ENCODE measurements at places on chromosomes 13 and 19.

- DNase-seq = no peak
These were observed 96.3 kb upstream of the FNDC3A start for GRCh38 chr13:48879432-48879831.

DNA sequence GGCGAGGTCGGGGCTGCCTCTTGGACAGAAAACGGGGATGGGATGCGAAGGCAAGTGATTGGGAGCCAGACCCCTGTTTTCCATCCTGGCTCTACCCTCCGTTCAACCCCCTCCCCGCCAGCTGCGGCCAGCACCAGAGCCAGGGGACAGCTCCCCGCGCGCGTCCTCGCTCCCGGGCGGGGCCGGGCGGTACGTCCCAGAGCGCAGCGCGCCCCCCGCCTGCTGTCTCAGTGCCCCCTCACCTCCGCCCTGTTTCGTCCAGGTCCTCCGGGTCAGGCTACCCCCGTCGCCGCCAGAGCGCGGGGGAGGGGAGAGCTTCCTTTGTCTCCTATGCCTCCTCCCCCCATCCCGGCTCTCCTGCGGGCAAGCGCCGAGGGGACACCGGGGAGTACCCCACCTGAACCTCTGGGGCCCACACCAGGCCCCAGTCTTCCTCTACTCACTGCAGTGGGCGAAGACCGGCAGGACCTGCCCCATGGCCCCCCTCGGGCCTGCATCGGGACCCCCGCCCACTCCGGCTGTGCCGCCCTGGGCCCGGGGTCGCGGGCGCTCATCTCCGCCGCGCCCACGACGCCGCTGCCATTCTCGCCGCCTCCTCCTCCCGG, 396 bp downstream of the RTN2 start:
- DNase-seq = peak; percentile 83

- DNase-seq = no peak
These were observed 91.7 kb downstream of the HSPH1 start for GRCh38 chr13:31069808-31070534.

DNA sequence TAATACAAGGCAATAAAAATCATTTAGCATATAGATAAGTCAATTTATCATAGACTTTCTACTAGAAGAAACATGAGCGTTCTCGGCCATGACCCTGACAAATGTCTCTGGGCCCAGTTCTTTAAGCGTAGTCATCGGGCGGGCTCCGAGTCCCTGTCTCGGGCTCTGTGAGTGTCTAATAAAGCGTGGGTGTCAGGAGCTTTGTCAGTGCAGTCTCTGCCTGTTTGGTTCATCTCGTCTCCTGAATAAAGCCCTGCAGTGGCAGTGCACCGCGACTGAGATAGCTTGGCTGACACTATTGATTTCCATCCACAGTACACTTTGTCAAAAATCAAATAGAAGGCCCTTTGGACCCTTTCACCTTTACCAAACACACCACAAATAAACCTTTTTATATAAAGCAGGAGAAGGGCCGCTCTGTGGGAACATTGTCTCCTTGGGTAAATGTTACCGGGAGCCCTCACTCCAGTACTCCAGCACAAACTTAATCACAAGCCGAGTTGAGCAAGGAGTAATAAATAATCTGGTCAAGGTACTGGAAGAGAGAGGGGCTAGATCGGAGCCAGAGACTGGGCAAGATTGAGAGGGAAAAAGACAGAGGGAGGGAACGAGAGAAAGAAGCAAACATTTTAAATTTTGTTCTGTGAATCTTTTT, 368.2 kb upstream of the TSHZ3 start:
- DNase-seq = no peak

- peak; percentile 11 for DNase-seq
These were observed 52.7 kb downstream of the TSC22D1 start for GRCh38 chr13:44523146-44524015.

DNA sequence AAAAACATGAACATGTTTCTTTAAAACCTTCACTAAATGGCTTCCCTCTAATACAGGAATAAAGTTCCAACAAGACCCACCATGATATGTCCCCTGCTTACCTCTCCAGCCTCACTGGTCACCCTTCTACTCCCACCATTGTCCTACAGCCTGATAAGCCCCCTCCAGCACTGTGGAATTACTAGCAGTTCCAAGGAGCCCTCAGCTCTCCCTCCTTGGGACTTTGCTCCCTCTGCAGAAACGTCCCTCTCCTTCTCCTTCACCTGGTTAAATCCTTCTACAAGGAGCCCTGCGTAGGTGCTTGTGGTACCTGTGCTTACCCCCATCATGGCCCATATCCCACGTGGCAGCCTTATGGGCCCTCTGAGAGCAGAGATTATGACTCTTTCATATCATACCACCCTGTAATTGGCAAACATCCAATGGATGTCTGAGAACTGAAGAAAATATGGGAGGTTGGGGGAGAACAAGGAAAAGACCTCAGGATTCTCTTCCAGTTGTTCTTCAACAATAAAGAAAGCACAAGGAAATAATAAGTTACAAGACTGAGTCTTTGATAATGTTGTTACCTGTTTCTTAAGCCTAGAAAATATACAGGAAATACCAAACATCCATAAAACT, 26.1 kb upstream of the DOCK9 start:
- no peak for DNase-seq

- DNase-seq = no peak
These were observed 7.1 kb upstream of the ICAM3 start for GRCh38 chr19:10346509-10346908.

GRCh38 chr19:18915639-18916038, 3.5 kb downstream of the COPE start:
- no peak for DNase-seq

- no peak for DNase-seq
These were observed 35.9 kb downstream of the RAB20 start for GRCh38 chr13:110525328-110526319.

- DNase-seq = no peak
These were observed 333.2 kb downstream of the MYO16 start for GRCh38 chr13:108962654-108963053.

DNA sequence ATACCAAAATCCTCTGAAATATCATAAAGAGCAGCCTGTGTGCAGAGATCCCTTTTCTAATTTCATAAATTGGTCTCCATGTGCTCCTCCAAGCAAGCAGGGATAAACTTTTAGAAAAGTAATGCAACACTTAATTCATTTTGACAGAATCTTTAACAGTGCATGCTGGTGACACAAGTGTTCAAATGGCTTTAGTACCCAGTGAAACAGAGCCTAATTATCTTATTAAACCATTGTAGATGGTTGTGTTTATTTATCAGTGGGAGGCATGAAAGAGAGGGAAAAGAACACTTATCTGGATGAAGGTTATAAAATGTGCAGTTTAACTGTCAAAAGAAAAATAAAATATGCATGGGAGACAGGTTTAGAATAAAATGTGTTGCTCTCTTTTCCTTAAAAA, 945.0 kb upstream of the PCDH20 start:
- no peak for DNase-seq

DNA sequence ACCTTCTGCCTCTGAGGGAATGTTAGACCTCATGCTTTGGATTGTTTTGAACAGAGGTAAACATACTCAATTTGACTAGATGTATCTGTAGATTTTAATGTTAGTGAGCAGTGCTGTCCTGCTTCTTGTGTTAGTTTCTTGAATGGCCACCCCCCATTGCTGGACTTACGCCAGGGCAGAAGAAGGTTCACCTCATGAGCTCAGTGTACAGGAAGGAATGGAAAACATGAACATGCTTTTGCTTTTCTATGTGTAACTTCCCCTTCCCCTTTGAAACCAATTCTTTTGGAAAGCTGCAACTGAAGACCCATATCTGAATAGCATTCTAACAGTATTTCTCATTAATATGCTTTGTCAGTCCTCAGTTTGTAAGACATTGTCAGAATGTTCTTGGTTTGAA, 32.3 kb downstream of the WASF3 start:
- DNase-seq = no peak

GRCh38 chr13:100266026-100266425, 177.1 kb downstream of the PCCA start:
- no peak for DNase-seq

DNA sequence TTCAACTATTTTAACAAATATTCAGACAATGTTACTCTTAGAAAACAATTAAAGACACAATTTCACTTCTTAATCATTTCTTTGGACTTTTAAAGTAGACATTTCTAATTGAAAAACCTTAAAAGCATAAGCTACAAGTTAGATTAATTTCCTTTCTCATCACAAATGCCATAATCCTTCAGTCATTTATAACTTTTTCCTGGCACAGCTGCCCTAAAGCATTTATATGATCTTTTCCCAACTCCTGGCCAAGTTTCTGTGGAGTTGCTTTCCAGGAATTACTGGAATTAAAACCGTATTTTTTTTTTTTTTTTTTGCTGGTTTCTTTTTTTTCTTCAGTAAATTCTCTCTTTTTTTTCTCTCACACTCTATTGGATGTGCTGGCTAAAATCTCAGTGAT, 615.9 kb downstream of the TBC1D4 start:
- DNase-seq = no peak

DNA sequence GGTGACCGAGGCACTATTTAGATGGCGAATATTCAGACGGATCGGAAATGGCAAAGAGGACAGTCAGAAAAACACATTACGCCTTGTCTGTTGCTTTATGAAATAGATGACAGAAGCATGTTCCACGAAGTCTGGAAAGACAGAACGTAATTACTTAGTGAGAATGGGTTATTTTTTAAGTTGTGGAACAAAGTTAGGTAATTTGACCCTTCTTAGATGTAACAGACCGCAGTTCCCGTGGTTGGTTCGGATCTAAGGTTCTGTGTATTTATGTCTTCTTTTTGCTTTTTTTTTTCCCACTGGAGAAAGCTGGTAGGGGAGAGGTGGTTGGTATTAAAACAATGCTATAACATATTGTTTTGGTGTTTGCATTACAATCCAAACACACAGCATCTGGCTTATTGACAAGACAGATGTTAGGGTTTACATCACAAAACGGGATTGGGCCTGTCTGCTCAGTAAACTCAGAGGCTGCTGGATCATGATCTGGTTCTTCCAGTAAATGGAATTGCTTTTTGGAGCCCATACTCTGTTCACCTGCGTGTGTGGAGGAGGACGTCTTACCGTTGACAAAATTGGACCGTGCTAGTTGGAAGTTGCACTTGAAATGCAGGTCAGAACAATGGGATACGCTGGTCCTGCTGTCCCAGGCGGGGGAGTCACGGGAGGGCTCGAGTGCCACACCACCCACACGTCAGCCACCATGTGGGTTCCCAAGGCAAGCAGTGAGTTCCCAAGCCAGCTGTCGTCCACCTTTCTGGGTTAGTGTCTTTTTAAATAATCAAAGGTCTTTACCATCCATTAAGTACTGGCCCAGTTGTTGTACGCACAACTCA, 13.8 kb downstream of the ATP11A start:
- DNase-seq = no peak

DNA sequence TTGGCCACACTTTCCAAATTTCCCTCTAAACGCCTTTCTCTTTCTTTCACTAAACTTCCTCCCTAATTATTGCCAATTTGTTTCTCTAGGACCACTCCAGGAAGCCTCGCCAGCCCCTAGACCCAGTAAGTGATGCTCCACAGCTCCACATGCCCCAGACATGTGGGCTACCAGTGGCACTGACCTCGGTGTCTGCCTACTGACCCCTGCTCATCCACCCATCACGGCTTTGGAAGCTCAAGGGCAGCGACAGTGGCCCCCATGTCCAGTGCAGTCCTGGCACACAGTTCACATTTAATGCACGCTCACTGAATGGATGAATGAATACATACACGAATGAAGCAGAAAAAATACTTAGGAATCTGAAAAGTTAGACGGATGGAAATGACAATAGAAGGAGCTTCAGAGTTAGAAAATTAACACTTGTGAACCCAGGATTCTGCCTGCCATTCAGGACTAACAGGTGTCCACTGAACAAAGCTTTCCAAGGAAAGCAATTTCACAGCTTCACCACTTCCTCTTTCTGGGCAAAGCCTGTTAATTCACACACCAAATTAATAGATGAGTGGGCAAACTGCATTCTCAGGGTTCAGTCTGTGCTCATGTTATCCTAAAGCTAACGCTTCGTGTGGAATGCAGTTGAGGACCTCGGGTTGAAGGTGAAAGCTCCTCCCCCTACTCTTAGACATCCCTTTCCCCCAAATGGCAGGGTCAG, 50.9 kb downstream of the CCDC70 start:
- DNase-seq = no peak

GRCh38 chr19:40217934-40218890, at the start of gene TTC9B:
TTC9B (minus strand) TSS chr19:40218384; CDS start chr19:40218381, 3 bp downstream.
- DNase-seq = peak; percentile 61

DNA sequence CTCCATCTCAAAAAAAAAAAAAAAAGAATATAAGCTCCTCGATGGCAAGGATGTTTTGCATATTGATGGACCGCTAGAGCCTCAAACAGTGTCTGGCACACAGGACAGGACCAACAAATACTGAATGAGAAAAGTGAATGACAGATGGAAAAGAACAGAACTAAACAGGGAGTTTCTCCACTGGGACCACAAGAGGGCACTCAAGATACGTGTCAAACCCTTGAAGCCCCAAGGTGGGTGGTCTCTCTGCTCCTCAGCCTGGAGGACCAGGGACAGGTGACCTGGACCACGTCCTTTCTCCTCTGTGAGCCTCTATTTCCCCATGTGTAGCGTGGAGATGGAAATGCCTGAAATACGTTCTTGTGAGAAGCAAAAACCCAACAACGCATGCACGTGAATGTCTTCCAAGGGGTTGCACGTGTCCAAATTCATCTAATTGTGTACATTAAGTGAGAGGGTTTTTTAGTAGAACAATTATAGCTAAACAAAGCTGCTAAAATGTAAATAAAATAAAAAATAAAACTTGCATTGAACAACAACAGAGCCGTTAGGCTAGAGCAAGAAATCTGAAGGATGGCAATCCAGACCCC, 5.7 kb upstream of the CDC42EP5 start:
- no peak for DNase-seq

GRCh38 chr13:113645329-113645728, 12.7 kb downstream of the ATP4B start:
- DNase-seq = no peak
